ENCODE measurements at places on chromosomes 13 and 19.

DNA sequence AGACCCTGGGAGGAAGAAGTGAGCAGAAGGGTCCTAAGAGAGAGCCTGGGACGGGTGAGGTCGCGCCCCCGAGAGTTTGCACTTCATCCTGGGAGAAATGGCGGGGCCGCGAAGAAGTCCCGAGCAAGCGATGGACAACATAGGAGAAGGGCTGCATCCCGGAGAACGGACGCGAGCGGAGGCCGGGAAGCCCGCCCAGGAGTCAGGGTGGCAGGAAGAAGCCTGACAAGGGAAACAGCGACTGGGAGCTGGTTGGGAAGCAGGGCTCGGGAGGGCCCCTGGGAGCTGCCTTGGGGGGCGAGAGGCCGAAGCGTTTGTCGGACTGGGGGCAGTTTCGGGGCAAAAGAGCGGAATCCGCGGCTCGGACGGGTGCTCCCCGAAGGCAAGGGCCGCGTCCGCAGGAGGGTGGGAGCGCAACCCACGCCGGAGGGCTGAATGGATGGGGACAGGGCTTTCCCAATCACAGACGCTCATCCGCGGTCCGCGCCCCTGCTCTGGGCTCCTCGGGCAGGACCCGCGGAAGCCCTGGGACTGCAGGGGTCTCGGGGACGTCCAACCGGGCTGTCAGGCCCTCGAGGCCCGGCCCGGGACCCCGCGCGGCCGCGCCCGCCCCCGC, 469 bp downstream of the ABHD17A start:
- no peak for DNase-seq

GRCh38 chr19:10583036-10583776, 3.9 kb downstream of the AP1M2 start:
- DNase-seq: no peak

DNA sequence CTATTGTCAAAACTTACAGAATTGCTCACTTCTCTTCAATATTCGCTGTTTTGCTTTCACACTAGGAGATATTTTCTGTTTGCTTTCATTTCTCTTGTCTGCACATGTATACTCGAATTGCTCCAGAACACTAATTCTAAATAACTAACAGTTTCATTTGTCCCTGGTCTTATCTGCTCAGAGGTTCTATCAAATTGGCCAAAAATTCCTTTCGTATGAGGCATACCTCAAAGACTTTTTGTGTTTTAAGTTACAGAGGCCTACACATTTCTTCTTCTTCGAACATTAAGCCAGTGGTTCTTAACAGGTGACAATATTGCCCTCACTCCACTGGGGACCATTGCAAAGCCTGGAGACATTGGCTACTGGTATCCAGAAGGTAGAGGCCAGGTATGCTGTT, 1314.6 kb downstream of the EFNB2 start:
- no peak for DNase-seq

GRCh38 chr19:48870048-48870447, 1.6 kb upstream of the PLEKHA4 start:
- DNase-seq: no peak

DNA sequence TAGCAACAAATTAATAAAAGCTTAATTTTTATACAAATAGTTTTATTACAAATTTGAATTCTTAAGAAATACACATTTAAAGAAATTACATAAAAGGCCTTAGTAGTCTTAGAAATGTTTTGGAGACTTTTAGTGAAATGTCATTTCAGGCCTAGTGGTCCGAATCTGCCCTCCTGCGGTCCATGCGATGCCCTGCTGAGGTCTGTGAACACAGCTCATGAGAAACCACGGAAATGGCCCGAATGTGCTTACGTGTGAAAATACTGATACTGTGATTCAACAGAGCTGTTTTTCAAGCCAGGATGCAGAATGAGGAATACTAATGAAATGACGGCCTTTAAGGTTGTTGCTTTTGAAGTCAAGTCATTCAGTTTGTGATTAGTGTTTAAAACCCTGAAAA, 157.9 kb downstream of the COL4A1 start:
- no peak for DNase-seq

DNA sequence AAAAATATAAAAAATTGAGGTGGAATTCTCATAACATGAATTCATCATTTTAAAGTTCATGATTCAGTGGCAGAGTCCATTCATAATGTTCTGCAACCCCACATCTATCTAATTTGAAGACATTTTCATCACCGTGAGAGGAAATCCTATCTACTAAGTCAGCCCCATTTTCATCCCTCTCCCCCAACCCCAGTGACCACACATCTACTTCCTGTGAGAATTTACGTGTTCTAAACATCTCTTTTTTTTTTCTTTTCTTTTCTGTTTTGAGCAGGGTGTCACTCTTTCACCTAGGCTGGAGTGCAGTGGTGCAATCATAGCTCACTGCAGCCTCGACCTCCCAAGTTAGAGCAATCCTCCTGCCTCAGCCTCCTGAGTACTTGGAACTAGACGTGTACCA, 17.5 kb downstream of the ATCAY start:
- DNase-seq: no peak

DNA sequence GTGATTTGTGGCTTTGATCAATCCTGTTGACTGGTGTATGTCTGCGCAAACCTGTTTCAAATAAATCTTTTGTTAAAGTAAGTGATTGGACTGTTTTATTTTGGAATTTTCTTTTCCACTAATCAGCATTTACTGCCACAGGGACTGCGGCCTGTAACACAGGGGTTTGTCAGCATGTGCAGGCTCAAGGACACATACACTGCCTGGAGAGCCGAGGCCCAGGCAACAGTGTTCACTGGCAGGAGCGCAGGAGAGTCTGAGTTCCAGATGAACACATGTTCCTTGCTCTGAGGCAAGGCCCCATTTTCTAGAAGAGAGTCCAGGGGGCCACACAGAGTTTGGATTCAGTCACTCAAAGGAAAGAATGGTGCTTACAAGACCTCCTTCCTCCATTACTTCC, 26.0 kb downstream of the SHISA2 start:
- DNase-seq: no peak

GRCh38 chr19:57239982-57240310, 486 bp upstream of the ZNF805 start:
- no peak for DNase-seq

DNA sequence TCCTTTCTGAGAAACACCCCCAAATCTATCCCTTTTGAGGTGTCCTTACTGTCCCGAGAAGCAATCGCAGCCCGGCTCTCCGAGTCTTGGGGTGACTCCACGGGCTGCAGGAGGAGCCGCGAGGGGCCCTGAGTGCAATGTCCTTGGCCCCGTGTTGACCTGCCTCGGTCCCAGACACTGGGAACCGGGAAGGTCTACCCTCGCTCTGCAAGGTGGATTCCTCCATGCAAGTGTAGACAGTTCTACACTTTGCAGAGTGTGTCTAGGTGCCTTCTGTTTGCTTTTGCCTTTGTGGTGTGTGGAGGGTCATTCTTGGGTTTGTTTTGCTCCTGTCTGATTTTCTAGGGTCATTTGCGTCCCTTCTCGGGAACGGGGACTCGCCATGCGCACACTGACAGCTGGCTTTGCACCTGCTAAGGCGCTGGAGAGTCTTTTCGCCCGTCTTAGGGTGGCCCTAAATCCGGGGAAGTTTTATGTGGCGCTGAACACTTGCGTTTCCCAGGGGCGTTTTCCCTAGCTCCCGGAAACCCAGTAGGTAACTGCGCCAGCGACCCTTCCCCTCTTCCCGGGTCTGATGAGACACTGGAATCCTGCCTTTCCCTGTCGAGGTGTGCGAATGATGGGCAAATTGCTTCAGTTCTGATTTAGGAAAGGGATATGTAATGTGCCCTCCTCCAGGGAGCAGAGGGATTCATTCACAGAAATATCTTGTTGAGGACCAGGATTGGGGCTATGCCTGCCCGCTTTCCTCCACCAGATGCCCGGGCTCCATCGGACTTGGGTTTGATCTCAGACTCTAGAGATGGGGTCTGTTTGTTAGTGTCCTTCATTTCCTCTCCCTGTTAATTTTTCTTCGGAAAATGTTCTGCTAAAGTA, 755 bp downstream of the SERTM1 start:
- DNase-seq: no peak

DNA sequence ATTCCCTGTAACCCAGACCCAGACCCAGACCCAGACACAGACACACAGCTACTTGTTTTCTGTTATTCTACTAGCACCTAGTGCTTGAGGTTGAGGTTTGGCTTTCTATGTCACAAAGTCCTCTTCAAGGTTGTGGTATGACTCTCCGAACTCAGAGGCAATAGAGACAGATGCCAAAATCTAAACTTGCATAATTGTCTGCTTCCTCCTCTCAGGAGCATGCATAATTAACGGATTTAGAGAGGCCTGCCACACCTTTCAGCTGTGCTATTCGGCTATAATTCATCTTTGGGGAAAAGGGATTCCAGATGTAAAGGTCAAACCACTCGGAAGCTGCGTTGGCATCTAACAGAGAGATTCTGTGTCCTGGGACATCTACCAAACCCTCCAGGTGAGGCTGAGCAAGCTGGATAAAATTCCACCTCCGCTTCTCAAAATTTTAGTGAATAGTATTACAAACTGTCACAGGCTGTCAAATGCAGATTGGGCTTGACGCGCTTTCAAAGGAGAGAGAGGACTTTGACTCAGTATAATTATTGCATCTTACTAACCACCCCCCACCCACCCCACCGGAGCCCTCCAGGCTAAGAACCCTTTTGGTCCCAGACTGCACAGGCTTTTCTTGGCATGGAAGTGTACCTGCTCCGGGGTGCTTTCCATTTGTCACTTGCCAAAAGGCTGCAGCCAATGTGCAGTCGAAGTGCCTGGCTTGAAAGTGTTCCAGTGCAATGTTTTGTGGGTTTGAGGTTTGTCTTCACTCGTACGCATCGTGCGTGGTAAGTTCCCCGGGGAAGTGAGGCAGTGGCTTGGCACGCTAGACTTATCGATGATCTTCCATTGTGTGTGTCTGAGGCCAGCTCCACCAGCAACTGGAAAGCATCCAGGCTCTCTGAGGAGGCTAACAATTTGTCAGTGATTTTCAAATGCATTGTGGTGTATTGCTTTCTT, 194.1 kb downstream of the TDRD3 start:
- no peak for DNase-seq

- DNase-seq: no peak
These were observed 617.5 kb upstream of the KLF12 start for GRCh38 chr13:74751739-74752138.

DNA sequence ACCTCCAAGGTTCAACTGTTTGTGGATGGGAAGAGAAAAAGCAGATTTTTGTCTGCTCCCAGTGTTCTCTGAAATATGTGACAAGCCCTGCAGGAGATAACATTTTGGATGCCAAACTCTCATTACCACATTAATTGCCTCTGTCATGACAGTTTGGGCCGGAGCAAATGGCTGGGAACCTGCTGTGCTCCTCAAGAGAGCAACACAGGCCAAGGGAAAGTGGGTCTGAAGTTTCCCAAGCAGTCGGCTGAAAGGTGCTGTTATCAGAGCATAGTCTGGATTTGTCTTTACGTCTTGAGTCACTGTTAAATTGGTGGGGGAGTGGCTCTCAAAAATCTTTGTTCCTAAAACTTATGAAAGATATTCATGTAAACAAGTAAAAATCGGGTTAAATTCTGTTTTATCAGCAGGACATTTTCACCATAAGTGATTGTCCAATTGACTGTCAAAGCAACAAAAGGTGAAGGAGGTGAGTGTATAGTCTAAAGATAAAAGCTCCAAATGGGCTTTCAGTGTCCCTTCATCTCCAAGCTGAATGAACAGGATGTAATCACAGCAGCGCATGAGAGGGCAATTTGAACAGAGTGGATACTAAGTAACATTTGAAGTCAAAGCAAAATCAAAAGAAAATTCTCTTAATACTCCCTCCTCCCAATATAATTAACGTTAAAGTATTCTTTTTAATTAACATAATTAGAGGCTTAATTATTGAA, 844.8 kb downstream of the PCDH17 start:
- DNase-seq: no peak

- peak; percentile 44 for DNase-seq
These were observed 598.0 kb downstream of the EFNB2 start for GRCh38 chr13:105937451-105937850.

GRCh38 chr13:112818040-112818697, 128.3 kb downstream of the ATP11A start:
- no peak for DNase-seq

DNA sequence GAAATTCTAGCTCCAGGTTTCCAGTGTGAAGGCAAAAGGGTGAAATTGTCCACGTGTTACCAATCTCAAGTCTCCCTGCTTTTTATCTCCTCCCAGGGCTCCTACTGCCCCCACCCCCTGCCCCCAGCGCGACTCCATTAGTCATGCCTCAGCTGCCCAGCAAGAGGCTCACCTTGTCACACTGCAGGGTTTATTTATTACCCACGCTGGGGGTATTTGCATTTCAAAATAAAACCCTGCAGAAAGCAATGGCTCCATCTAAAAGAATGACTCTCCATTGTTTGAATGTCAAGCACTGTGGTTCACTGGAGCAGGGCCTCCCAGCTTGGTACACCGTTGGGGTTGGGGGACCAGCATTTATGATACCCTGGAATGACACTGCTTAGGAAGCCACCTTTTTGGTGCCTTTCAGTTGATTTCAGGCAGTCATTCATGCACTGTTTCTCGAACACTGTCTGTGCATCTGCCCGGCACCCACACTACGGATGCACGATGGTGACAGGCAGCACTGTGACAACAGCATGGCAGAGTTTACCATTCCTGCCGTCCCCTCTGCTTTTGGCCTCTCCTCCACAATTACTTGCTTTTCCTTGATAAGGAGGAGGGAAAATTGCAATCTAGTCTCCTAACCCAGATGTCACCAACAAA, 9.9 kb upstream of the POP4 start:
- no peak for DNase-seq

GRCh38 chr19:49431330-49431749, 6.2 kb downstream of the GFY start:
- no peak for DNase-seq

DNA sequence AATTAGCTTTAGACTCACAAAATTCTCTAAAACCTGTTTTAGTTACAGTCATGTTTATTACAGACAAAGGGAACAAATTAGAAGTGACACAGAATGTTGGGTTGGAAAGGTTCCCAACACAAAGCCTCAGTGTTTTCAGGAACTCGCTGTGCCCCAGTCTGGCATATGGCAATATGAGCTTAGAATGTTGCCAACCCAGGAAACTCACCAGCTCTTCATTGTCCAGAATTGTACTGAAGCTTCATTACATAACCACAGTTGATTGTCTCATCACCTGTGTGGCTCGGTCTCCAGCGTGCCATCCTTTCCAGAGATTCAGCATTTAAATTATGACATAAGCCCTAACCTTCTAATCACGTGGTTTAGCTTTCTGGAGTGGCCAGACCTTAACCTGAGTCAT, 19.1 kb downstream of the ZNF264 start:
- no peak for DNase-seq

GRCh38 chr19:2394442-2395292, 32.7 kb downstream of the TIMM13 start:
- no peak for DNase-seq

DNA sequence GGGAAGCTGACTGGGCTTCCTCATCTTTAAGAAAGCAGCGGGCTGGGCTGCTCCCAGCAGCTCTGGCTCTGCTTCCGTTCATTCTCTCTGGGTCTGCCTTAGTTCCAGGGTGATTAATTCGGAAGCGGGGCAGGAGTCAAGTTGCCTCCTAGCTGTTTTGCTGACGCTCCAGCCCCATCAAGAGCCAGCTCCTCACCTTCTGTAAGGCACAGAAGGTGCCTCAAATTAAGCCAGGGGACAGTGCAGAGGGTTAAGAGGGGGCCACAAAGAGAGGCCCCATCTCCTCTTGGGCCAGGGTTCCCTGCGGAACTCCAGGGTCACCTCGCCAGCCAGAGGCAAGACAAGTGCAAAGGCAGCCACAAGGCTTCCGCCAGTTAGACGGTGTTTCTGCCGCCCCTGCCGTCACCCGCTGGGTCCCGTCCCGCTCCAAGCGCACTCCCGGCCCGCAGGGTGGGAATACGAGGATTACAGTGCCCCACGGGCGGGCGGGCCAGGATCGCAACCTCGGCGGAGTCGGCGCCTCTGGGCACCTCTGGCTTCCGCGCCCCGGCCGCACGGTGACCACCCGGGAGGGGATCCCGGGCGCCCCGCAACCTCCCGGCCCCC, 508 bp downstream of the SLC15A1 start:
- DNase-seq: no peak

Data from HTR-8/SVneo (cell line).